ENCODE measurements at places on chromosomes 16 and 17.

DNA sequence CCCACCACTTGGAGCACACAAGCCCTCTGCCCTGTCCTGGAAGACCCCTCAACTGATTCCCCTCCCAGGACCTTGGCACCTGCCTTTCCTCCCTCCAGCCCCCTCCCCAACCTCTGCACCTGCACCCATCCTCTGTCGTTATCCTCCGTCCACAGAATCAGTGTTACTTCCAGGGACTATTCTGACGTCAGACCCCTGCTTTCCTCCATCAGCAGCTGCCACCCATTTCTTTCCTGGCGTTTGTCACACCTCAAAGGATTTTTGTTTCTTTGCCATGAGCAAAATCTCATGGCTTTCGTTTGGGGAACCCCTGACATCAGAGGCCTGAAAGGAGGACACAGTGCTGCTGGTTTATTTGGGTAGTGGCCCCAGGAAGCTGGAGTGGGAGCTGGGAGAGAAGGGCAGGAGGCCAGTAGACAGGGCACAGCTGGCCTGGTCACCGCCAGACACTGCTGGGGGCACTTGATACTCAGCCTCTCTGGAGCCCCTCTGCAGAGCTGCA, 68.4 kb downstream of the SOCS1 start:
- DNase-seq = no peak

GRCh38 chr16:19703172-19703889, 14.7 kb downstream of the KNOP1 start:
- DNase-seq = no peak

- no peak for DNase-seq
These were observed 6.6 kb upstream of the ZNF629 start for GRCh38 chr16:30793508-30794069.

- DNase-seq = no peak
These were observed 5.2 kb upstream of the GRIN2C start for GRCh38 chr17:74864866-74865395.

- no peak for DNase-seq
These were observed 58.3 kb upstream of the AKTIP start for GRCh38 chr16:53561101-53561888.

- no peak for DNase-seq
These were observed 74.6 kb downstream of the SPAG9 start for GRCh38 chr17:51046046-51046445.

- DNase-seq = no peak
These were observed 35.3 kb downstream of the HIC1 start for GRCh38 chr17:2090210-2090641.

All from vagina (tissue), 2 donors.